ENCODE measurements at places on chromosomes 2 and 18.

- no peak for DNase-seq
Observed at GRCh38 chr18:50757358-50757757, 62.5 kb downstream of the MRO start.

DNA sequence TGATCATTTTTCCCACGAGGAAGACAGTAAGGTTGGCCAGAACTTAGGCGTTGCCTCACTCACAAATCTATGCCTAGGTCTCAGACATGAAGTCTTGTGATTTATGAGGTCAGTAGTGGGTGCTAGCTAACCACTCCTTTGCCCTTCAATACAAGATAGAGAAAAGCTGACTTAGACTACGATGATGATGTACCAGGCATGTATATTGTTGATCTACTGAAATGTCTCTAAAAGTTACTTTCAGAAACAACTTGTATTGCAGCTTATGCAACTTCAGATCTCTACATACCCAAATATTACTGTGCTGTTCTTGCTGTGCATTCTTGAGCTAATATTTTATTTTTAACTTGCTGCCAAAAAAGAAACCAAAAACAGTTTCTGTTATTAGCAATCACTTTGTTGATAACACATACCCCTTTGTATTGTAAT lies 30.6 kb downstream of the MAPRE2 start:
- no peak for DNase-seq

DNA sequence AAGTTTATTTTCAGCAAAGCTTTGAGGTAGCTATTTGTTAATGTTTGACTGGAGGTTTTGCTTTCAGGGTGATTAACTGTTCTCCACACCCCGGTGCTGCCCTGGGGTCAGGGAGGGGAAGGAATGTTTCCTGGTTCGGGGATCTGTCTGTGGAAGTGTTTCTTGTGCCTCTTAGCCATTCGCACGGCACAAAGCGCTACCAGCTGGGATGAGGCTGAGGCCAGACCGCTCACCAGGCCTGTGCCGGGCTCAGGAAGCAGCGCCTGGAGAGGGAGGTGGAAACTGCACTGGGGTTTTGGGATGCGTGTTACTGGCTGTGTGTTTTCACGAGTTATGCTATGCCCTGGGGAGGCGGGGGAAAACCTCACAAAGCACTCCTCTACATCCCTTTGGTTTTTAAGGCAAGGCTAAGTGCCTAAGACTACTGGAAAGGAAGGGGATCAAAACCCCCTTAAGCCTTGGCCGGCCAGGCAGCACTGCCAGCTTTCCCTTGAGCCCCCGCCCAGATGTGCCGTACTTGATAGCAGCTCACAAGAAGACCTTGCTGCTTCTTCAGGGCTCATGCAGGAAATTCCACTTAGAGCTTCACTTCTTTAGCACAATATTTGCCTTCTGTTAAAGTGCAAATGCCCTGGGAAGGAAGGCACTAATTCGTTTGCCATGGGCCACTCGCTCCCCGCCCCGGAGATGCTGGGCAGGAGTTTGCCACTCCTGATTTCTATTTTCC lies 65.7 kb upstream of the CNGA3 start:
- peak; percentile 30 for DNase-seq

DNA sequence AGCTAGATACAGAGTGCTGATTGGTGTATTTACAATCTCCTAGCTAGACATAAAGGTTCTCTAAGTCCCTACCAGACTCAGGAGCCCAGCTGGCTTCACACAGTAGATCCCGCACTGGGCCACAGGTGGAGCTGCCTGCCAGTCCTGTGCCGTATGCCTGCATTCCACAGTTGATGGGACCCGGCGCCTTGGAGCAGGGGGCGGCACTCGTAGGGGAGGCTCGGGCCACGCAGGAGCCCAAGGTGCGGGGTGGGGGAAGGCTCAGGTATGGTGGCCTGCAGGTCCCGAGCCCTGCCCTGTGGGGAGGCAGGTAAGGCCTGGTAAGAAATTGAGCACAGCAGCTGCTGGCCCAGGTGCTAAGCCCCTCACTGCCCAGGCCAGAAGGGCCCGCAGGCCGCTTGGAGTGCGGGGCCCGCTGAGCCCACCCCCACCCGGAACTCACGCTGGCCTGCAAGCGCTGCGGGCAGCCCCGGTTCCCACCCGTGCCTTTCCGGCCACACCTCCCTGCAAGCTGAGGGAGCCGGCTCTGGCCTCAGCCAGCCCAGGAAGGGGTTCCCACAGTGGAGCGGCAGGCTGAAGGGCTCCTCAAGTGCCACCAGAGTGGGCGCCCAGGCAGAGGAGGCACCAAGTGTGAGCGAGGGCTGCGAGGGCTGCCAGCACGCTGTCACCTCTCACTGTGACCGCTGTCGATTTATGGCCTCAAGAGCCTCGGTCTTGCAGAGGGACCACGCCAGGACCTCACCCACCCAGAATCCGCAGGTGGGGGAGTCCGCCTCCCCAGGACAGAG lies 76.5 kb downstream of the MEX3C start:
- peak; percentile 42 for DNase-seq

DNA sequence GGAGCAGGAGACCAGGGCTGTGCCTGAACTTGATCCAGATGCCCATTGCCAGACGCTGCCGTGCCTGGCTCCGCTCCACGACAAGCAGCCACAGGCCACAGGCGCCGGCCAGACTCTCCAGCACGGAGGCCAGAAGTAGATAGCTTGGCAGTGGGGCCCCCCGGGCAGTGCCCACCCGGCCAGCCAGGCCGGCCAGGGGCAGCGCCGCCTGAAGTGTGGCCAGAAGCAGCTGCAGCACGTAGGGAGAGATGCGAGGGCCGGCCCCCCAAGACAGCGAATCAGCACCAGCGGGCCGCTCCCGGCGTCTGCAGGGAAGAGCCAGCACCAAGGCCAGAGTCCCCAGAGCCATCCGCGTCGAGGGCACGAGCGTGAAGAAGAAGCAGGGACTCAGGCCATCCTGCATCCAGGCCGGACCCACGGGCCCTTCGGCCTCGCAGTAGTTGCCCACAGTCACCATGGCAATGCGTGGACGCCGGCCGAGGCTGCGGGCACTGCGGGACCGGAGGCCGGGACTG lies 484 bp downstream of the ABCB6 start:
- DNase-seq: peak; percentile 74

DNA sequence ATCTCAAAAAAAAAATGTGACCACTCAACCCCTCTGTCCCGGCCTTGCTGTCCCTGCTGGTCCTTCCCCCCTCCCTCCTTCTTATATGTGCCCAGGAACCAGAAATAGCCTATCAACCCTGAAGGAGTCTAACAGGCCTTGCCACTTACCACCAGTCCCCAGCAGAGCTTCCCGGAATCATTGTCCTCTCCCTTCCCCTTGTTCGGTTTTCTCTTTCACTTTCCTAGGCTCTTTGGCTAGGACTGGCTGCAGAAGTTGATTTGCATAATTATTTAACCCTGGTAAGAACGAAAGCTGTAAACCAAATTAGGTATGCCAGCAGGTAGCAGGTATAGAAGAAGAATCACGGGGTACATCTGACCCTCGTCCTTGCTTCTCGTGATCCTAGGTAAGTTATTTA lies 72.6 kb upstream of the ZNF532 start:
- no peak for DNase-seq

DNA sequence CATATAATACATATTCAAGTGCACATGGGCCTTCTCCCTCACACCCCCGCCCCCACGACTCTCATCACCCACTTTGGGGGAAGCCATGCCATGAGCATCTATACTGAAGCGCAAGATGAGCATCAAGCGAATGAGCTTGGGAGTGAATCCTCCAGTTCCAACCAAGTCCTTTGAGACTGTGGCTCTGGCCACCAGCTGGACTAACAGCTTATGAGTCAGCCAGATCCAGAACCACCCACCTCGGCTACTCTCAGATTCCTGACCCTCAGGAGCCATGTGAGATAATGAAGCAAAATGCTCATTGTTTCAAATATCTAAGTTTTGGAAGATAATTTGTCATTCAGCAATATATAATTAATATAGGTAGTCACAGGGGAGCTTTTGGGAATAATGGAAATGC lies 22.2 kb upstream of the IL1RL1 start:
- DNase-seq: no peak

GRCh38 chr18:46260016-46260878 lies 156.1 kb downstream of the HAUS1 start:
- DNase-seq: no peak

GRCh38 chr2:100765481-100765880 lies 54.5 kb upstream of the NPAS2 start:
- no peak for DNase-seq

DNA sequence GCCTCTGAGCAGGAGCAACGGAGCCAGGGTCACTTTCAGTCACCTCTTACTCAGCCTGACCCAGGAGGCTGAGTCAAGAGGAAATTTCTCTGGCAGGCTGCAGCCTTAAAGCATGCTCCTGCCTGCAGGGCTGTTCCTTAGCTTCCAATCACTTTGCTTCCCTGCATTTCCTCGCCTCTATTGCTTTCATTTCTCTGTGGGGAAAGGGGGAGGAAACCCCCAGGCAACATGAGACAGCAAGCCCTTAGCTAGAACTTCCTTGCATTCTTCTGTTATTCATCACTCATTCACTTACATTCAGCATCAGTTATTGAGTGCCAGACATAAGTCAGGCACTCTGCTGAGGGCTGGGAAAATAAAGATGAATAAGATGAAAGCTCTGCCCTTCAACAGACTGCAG lies 13.0 kb downstream of the XDH start:
- DNase-seq: no peak

DNA sequence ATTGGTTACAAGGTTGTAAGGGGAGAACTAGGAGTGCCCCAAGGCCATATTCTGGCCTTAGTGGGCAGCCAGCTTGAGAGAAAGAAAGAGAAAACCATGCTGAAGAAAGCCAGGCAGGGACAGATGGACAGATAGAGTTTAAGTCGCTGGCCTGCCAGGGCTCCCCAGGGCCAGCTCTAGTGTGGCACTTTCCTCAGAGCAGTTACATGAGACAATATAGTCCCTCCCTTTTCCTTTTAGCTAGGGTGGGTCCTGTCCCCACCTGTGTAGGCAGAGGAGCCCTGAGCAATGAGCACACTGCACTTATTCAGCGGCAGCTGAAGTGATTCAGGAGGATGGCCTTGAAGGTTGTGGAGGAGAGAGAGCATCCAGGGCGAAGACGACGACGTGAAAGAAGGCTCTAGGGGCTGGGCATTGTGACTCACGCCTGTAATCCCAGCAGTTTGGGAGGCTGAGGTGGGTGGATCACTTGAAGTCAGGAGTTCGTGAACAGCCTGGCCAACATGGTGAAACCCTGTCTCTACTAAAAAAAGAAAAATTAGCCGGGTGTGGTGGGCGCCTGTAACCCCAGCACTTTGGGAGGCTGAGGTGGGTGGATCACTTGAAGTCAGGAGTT lies 152.0 kb upstream of the SLC1A4 start:
- no peak for DNase-seq

GRCh38 chr2:135733045-135733444 lies 8.6 kb upstream of the UBXN4 start:
- DNase-seq: no peak

DNA sequence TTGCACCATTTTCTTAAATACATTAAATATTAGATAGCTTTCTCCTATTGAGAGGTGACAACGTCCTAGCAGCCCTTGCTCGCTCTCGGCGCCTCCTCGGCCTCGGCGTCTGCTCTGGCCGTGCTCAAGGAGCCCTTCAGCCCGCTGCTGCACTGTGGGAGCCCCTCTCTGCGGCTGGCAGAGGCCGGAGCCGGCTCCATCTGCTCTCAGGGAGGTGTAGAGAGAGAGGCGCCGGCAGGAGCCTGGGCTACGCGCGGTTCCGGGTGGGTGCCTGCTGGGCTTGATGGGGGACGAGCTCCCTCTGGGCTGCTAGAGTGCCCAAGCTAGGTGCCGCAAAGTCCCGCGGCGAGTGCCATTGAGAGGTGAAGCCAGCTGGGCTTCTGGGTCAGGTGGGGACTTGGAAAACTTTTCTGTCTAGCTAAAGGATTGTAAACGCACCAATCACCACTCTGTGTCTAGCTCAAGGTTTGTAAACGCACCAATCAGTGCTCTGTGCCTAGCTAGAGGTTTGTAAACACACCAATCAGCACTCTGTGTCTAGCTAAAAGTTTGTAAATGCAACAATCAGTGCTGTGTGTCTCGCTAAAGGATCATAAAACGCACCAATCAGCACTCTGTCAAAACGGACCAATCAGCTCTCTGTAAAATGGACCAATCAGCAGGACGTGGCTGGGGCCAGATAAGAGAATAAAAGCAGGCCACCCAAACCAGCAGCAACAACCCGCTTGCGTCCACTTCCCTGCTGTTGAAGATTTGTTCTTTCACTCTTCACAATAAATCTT lies 3.1 kb downstream of the RPRD1A start:
- DNase-seq: peak; percentile 38

GRCh38 chr18:54975598-54975997 lies 16.3 kb upstream of the CCDC68 start:
- no peak for DNase-seq

- no peak for DNase-seq
Observed at GRCh38 chr2:1642993-1643619, 101.2 kb downstream of the PXDN start.

DNA sequence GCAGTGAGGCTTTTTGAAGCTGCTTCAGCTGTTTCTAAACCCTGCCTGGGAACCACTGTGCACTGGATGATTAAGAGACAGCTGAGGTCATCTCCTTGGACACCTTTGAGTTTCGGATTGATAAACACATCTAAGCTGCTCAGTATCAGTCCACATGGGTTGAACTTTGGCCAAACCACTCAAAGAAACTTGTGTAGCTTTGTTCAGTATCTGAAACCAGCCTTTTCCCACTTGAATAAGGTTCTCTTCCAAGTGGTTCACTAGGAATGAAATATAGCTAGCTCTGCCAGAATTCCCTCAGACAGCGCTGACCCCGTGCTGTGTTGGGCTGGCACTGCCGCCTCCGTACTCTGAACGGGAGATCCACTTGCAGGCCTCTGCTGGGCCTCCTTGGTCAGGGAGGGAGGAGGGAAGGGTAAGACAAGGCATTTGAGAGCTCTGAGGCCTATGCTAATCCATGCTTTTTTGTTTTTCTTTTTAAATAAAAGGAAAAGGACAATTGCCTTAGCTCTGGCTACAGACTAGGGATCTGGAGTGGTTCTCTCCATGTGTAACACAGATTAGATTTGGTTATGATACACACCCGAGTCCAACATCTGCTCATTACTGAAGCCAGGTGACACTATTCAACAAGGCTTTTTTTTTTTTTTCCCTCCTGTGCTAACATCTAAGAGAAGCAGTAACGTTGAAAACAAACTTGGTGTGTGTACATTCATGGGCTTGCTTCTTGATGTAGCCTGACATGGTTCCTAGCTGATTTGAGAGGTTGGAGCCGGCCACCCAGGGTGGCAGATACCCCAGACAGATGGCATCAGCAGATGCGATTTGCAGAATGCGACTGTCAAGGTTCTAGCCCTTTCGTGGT lies 67.7 kb downstream of the NCK2 start:
- no peak for DNase-seq

GRCh38 chr2:147659051-147659450 lies 185.8 kb upstream of the ACVR2A start:
- no peak for DNase-seq

- DNase-seq: no peak
Observed at GRCh38 chr2:106956416-106956815, 70.4 kb upstream of the ST6GAL2 start.

DNA sequence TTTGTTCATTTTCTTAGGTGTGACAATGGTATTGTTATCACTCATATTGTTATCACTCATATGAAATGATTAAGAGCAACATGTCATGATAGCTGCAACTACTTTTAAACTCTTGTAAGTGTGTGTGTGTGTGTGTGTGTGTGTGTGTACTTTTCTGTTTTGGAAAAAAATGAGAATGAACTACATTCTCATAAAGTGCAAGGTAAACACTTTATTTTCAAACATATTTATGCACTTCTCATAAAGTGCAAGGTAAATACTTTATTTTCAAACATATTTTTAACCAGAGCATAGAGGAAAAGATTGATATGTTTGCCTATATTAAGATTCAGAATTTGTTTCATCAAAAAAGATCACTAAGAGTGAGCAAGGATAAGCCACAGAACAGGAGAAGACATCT lies 99.8 kb downstream of the TEX51 start:
- no peak for DNase-seq
